Brain (organoid and tissue), 16 donors: ENCODE measurements at places on chromosomes 16 and 17. TPM values are rescaled to one million over a fixed set of nuclear protein-coding genes. Genes with fewer than 3 reads are reported as not detected.

The BEAN1 gene
- 6.1 TPM for polyA plus RNA-seq

The KREMEN2 gene
- 1.1 TPM for polyA plus RNA-seq

The SRL gene
- polyA plus RNA-seq: 3.7 TPM

The TBC1D3C gene
- polyA plus RNA-seq: not detected

The RRAD gene
- 2.1 TPM for polyA plus RNA-seq

DNA sequence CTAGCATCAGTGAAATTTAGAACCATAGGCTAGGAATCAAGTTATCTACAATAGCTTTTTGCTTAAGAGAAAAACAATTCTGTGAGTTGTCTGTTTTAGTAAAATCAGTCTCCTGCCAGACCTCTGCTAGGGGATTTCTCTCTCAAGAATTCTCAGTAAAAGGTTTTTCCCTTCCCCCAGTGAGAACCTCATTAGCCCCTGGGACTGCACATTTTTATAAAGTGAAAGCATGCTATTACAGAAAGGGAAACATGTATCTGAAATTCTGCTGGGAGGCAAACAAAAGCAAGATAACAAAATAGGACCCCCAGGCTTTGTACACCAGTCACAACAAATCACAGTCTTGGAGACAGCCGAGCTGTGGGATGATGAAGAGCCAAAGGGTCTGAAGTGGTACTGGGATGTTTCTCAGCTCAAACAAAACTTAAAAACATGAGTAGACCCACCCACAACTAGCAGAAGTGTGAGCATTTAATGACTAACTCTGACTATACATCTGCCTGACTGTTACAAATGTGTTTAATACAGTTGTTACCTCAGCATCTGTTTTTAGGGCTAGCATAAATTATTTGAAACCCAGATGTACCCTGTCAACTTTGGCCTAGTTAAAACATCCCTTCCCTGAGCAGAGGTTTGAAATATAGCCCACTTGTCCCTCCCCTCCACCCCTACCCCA is 20.0 kb upstream of the GLG1 start:
- DNase-seq: no peak

DNA sequence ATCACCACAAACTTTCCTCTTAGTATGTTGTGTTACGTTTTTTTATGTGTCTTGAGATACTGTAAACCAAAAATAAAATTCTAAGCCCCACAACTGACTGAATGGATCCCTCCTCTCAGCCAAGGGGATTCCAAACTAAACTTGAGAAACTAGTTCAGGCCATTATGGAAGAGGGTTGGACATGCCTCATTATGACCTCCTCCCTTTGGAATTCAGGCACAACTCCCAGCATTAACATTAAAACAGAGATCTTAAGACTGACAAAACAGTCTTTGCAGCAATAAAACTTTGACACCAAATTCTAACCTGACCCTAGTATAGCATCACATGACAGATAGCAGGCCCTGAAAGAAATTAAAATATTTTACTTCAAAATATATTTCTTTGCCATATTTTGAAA is 51.1 kb upstream of the SLC47A1 start:
- DNase-seq: no peak

DNA sequence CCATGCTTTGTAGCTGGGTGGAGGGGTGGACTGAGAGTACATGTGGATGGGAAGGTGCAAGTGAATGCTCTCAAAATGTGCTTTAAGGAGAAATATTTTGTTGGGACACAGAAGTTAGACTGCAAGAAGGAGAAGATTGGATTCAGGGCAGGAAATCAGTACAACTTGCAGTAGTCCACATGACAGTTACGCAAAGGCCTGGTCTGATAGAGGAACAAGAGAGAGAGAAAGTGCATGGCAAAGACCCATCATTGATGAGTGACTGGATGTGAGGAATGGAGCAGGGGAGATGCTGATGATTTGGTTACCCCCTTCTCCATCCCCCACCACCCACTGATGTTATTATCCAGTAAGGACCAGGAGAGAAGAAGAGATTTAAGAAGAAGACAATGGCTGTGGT is 472.8 kb downstream of the MAF start:
- no peak for DNase-seq

- DNase-seq: no peak
Measured at GRCh38 chr17:58192612-58193011, at the start of gene EPX. Gene EPX, plus strand, starts transcription at chr17:58192726. Its CDS starts 121 bp downstream, at chr17:58192847.
